ENCODE measurements at places on chromosomes 16 and 17.

DNA sequence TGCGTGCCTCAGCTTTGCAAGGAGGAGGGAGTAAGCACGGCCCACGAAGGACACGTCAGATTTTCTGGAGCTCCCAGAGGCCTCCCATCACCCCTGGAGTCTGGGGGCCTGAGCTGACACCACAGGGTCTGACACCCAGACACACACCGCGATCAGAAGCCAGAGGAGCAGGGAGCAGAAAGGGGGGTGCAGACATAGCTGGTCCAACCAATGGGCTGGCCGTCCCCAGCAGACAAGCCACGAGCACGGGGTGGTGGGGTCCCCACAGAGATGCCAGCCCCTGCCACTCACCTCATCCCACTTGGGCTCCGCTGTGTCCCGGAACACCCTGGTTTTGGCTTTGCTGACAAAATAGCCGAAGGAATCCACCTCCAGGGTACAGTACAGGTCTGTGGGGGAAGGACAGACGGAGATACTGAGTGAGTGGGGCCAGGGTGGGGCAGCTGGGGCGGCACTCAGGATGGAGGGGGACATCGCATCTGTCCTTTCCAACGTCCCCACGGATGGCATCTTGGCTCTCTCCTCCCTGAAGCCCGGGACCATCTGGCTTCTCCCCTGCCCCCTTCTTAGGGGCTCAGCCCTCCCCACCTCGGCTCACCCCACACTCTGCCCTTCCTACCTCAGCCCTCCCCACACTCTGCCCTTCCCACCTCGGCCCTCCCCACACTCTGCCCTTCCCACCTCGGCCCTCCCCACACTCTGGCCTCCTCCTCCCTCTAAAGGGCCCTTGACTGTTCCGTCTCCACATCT, 53.5 kb downstream of the TIMM22 start:
- no peak for DNase-seq

DNA sequence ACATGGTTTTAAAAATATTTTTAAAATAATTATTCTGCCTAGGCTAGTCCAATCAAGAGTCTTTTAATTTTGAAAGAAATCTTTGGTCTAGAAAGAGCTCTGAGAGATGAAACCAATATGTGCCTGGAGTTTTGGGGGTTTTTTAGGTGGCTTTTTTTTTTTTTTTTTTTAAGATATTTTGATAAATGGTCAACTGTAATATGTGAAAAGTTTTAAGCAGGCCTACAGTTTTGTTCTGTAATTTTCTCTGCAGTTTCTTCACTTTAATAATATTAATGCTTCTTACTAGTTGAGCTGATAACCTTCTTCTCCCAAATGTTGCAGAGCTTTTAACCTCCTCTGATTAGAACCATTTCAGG, 45.1 kb downstream of the OMG start:
- DNase-seq: no peak

- DNase-seq: no peak
These were observed 81.2 kb downstream of the C16orf95 start for GRCh38 chr16:87235810-87236515.

- DNase-seq: no peak
These were observed 39.8 kb downstream of the ABCA5 start for GRCh38 chr17:69287168-69287567.

DNA sequence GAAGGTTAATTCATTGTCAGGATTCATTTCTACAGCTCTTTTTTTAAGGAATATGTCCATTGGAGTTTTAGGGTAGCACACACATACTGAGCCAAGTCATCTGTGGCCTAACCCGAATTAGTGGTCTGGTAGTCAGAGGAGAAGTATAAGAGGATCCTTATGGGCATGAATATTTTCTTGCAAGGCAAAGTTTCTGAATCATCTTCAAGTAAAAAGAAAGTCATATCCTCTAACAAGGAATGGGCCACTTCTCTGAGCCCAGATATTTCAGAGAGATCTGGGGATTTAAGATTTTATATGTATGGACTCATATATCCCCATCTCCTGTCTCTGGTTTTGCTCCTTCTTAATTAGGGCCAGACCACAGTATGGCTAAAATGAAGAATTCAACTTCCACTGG, 99.2 kb upstream of the CDH8 start:
- DNase-seq: no peak

DNA sequence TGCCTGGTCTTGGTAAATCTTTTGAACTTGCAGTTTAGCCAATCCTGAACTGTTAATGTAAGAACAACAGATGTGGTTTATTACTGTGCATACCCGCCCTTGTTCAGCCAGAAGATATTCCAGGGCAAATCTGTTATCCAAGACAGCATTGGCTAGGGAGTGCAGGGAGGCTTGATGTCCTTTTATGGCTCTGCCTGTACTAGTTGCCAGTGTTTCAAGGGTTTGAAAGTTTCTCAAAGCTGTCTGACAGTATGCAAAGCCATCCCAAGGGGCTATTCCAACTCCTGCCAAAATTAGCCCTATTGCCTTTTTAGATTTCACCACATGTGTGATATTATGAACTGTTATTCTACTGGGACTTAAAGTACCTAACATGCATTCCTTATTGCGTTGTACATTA, 30.1 kb downstream of the LCMT1 start:
- DNase-seq: no peak

GRCh38 chr16:17304106-17304490, 166.7 kb downstream of the XYLT1 start:
- DNase-seq: no peak

DNA sequence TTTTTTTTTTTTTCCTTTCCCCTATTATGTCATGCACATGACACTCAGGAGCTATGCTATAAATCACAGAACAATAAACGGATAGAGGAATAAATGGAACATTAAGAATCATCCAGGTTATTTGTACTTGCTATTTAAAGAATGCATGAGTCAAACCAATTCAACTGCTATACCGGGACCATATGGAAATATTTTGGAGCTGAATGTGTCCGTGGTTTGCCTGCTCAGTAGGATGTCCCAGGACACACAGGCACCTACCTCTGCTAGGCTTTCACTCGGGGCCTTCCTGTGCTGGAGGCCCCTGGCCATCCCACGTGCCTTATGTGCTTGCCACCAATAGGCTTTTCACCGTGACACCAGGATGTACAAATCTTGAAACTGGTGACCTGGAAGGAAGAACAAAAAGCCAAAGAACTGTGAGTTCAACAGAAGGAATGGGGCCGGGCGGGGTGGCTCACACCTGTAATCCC, 15.3 kb upstream of the SEC14L1 start:
- no peak for DNase-seq

DNA sequence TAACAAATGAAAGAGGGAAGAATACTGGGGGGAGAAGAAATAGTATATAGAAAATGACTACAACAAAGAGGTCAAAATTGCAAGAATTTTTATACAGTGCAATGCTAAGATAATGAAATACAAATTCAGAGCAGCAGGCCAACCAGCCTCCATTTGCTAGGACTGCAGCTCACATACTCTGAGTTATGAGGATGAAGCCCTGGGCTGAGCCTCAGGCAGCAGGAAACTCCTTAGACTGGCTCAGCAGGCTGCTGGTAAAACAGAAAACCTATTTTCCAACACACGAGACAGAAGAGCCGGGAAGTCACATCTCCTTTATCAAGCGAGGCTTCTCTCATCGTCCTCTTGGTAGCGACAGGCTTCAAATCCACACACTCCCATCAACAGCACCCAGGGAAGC, 296.5 kb downstream of the SLC39A11 start:
- DNase-seq: no peak

GRCh38 chr16:56401482-56401881, 23.9 kb downstream of the AMFR start:
- no peak for DNase-seq

All from suprapubic skin (tissue), 4 donors.